ENCODE measurements at places on chromosomes 4 and X. TPM values are rescaled to one million over a fixed set of nuclear protein-coding genes. Genes with fewer than 3 reads are reported as not detected.

Gene KLHL13
- total RNA-seq = 6.8 TPM

Gene FGA
- total RNA-seq = not detected

Gene MRPL1
- 24.9 TPM for total RNA-seq

Gene IRF2
- 49.4 TPM for total RNA-seq

Gene LNX1
- total RNA-seq = 4.6 TPM

Gene RAB9B
- 7.9 TPM for total RNA-seq

Gene UGT2B7
- not detected for total RNA-seq

DNA sequence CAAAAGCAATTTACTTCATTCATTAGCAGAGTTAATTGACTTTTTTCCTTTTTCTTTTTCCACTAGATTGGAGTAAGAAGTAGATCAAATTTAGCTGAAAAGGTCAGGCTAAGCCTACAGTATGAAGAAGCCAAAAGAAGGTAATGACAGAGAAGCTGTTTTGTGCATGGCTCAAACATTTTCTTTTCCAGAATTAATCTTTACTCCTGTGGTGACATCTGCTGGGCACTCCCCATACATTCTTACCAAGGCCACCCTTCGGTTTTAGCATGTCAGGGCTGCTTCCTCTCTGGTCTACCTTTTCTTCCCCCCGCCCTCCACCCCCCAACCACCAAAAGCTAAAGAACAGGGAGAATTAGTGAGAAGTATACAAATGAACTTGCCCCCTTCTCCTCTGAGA, 70.2 kb downstream of the CLDN22 start:
- H3K27ac ChIP-seq = no peak overlapping the region
- H3K4me1 ChIP-seq = no peaks in the 10 kb centered on the region
- no peaks in the 10 kb centered on the region for H3K36me3 ChIP-seq

DNA sequence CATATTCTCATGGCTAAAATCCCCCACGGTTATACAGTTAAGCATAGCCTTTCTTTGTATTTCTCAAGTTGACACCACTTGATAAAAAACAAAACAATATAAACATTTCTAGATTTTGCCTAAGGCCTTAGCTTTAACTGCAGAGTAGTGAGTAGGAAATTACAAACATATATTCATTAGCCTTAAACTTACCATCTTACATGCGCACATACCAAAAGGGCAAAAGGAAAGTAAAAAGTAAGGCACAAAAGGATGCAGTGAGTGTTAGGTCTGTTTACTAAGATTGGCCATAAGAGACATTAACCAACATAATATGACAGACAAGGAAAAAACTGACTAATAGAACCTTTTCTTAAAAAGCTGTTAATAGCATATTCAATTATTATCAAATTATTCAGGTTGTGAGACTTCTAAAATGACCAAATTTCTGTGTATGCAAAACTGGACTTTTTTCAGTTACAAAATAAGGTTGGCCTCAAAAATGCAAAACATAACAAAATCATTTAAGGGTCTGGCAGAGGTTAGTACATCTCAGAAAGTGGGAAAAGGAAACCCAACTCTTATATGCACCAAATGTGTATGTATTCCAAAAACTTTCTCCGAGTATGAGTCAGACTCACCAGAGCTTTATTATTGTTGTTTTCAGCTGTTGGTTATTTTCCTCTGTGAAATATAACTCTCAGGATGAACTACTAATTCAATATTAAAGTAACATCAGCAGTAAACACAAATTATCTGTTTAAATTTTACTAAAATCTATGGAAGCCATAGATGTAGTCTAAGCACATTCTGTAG, 39.9 kb downstream of the SEPSECS start:
- H3K27me3 ChIP-seq = no peaks in the 10 kb centered on the region
- H3K4me3 ChIP-seq = no peak overlapping the region
- no peak overlapping the region for H3K27ac ChIP-seq
- H3K4me1 ChIP-seq = no peaks in the 10 kb centered on the region

DNA sequence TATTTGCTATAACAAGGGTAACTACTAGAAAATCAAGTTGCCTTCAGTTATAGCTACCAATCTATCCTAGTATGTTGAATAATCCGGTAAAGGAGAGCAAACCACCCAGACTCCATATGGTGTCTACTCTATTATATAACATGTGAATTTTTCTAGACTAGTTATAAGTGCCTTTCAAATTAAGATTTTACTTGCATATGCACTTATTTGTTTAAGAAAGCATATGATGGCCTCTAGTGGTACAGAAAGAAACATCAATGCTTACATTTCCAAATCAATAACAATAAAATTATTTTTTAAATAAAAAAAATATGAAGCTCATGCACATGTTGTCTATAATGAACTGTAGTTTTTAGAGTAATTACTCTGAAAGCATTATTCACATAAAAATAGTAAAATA, 1516.4 kb upstream of the PABPC4L start:
- no peaks in the 10 kb centered on the region for H3K36me3 ChIP-seq
- no peaks in the 10 kb centered on the region for H3K27me3 ChIP-seq
- no peak overlapping the region for H3K4me3 ChIP-seq
- no peak overlapping the region for H3K27ac ChIP-seq
- no peaks in the 10 kb centered on the region for H3K4me1 ChIP-seq
- no peak for DNase-seq

GRCh38 chrX:42714981-42715700, 62.8 kb downstream of the PPP1R2C start:
- no peaks in the 10 kb centered on the region for H3K36me3 ChIP-seq
- H3K27ac ChIP-seq = peak overlapping the region; percentile 26
- H3K27me3 ChIP-seq = no peaks in the 10 kb centered on the region

GRCh38 chrX:128623361-128623760, 571.2 kb upstream of the ACTRT1 start:
- DNase-seq = peak; percentile 61
- no peak overlapping the region for H3K4me3 ChIP-seq
- no peak overlapping the region for H3K27ac ChIP-seq
- no peaks in the 10 kb centered on the region for H3K4me1 ChIP-seq
- H3K27me3 ChIP-seq = no peaks in the 10 kb centered on the region

DNA sequence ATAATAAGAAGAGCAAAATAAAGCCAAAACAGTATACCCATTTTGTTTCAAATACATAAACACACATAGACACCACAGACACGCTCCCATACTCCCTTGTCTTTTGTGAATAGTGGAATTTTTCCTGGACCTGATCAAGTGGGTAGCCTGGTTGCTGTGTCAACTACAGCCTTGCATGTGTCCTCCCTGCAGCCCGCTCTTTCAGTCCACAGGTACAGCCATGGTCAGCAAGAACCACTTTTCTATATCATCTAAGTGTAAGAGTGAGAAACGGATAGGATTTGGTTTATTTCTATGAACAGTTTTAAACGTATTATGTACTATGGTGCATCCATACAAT, 9.8 kb downstream of the PWWP3B start:
- no peak overlapping the region for H3K27ac ChIP-seq
- H3K4me3 ChIP-seq = no peak overlapping the region
- DNase-seq = no peak
- H3K27me3 ChIP-seq = no peaks in the 10 kb centered on the region
- H3K4me1 ChIP-seq = no peaks in the 10 kb centered on the region
- H3K36me3 ChIP-seq = no peaks in the 10 kb centered on the region

DNA sequence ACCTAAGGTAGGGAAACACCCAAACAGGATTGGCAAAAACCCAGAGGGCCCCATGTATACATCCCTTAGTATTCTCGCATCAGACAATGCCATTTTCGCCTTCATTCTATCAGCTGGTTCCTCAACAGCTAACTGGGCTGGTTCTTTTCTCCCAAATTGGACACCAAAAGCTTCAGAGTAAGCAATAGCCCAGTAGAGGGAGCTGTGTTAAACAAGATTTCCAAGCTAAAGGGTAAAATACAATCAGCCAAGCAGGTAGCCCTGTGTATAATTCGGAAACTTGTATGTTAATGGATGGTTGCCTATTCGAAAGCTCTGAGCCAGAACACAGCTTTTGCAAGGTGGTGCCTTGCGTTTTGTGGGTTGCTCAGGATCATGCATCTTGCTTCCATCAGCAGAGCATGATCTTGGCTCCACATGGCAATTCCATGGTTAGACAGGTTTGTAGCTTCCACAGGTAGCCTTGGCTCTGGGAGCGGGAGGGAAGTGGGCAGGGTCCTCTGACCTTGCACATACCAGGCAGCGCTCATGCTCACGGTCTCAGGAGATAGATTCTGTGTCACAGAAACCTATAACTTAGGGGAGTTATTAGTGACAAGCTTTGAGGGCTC, 115.2 kb upstream of the LNX1 start:
- no peaks in the 10 kb centered on the region for H3K4me1 ChIP-seq
- no peak overlapping the region for H3K4me3 ChIP-seq
- no peak overlapping the region for H3K27ac ChIP-seq
- no peaks in the 10 kb centered on the region for H3K27me3 ChIP-seq
- DNase-seq = no peak

DNA sequence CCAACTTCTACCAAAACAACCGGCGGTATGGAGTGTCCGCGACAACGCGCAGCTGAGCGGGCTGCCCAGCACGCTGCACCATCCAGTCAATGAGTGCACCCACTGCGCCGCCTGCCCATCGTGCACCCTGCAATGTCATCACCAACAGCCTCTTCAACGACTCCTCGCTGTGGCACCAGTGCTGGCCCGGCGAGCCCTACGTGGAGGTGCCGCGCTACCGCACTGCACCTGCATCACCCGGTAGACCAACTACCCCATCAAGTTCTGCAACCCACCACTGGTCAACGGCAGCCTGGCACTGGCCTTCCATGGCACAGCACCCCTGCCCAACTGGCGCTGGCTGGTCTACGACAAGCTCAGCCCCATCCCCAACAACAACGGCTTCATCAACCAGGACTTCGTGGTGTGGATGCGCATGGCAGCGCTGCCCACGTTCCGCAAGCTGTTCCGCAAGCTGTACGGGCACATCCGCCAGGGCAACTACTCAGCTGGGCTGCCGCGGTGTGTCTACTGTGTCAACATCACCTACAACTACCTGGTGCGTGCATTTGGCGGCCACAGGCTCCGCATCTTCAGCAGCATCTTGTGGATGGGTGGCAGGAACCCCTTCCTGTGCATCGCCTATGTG, 42.8 kb downstream of the IL13RA1 start:
- no peaks in the 10 kb centered on the region for H3K4me1 ChIP-seq
- no peak overlapping the region for H3K4me3 ChIP-seq
- no peak for DNase-seq
- H3K36me3 ChIP-seq = peaks cover 9% of the 10 kb centered on the region
- no peak overlapping the region for H3K27ac ChIP-seq
- H3K27me3 ChIP-seq = no peaks in the 10 kb centered on the region

DNA sequence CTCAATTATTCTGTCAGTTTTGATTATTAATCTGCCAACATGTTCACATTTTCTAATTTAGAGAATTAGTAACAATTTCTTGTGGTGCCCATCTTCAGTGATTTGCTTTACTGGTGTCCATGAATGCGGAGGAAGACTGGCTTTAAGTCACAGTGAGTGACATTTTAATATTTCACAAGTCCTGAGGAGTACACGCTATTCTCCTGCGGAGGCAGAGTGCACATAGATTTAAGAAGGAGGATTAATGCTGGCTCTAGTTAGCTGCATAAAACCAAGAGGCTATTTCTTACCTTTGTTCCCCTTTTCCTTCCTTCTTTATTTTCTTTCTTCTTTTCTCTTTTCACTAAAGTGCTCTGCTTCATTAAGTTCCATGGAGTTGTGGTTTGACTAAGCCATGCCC, 495.2 kb upstream of the IGFBP7 start:
- no peak overlapping the region for H3K27ac ChIP-seq
- H3K36me3 ChIP-seq = no peaks in the 10 kb centered on the region
- H3K4me1 ChIP-seq = no peaks in the 10 kb centered on the region
- no peak for DNase-seq
- no peaks in the 10 kb centered on the region for H3K27me3 ChIP-seq
- H3K4me3 ChIP-seq = no peak overlapping the region

- H3K36me3 ChIP-seq = no peaks in the 10 kb centered on the region
- H3K4me1 ChIP-seq = no peaks in the 10 kb centered on the region
- H3K4me3 ChIP-seq = no peak overlapping the region
- no peak for DNase-seq
Measured at GRCh38 chr4:186743261-186743660, 19.6 kb upstream of the FAT1 start.

DNA sequence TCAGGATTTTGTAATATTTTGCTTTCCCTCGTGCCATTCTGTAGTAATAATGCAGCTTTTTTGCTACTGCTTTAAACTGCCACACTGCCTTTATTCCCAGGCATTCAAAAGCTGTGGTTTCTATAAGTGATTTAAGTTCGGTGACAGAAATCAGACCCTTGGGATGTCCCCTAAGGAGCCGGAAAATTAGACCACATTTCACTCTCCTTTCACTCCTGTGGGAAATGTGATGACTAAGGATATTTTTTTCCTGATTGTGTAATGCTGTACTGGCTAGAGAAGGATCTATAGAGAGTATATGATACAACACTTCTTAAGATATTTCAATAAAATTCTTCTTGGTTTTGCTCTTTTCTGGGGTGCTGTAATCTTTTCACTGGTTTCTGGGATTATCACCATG, 24.4 kb downstream of the UGT2A3 start:
- no peaks in the 10 kb centered on the region for H3K36me3 ChIP-seq
- no peak for DNase-seq
- H3K4me3 ChIP-seq = no peak overlapping the region
- H3K27me3 ChIP-seq = no peaks in the 10 kb centered on the region

DNA sequence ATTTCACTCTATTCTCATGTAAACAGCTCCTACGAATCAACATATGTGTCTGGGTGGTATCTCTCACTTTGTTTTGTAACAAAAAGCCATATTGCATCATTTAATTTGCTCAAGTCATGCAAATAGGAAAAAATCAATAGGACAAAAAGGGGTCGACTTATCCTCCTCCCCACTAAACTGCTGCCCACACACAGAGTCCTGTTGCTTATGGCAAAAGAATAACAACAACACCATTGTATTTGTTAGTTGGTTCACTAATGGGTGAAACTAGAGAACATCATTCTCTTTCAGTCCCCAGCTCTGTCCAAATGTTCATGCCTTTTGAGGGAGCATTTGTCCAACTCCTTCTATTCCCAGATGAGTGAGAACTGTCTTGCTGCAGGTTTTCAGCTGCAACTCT, 2.1 kb downstream of the HHIP start:
- H3K36me3 ChIP-seq = no peaks in the 10 kb centered on the region
- H3K4me3 ChIP-seq = no peak overlapping the region
- no peaks in the 10 kb centered on the region for H3K4me1 ChIP-seq
- no peak for DNase-seq
- H3K27ac ChIP-seq = no peak overlapping the region
- H3K27me3 ChIP-seq = no peaks in the 10 kb centered on the region

GRCh38 chrX:45781901-45782553, 581.4 kb upstream of the DIPK2B start:
- no peaks in the 10 kb centered on the region for H3K27me3 ChIP-seq
- no peak overlapping the region for H3K27ac ChIP-seq
- DNase-seq = no peak
- H3K4me1 ChIP-seq = no peaks in the 10 kb centered on the region
- no peak overlapping the region for H3K4me3 ChIP-seq
- no peaks in the 10 kb centered on the region for H3K36me3 ChIP-seq

All from aorta (tissue), 5 donors.